ENCODE measurements at places on chromosomes 6 and 20.

DNA sequence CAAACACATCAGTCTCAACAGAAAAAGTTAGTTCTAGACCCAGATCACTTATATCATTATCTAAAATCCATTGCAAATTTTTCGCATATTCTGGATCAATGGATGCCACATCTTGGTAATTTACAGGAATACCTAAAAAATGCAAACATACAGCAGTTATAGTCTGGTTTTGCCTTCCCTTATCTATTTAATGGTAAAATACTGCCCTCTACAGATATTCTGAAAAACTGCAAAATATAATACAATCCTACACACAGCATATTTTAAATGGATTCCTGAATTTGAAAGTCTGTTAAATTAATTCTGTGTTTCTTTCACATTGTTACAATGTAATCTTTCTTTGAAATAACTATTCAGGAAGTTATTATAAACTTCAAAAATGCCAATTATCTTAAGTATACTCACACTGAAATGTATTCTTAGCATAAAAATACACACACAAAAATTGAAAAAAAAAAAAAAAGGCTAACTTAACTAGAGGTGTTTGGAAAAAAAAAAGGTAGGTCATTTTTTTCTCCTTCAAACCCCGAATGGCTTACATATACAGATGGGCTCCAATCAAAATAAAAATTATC, 88.4 kb downstream of the HACE1 start:
- DNase-seq = no peak

- DNase-seq = no peak
These were observed 102.7 kb upstream of the QKI start for GRCh38 chr6:163311830-163312229.

GRCh38 chr20:60589623-60590022, 631.4 kb downstream of the CDH26 start:
- no peak for DNase-seq

GRCh38 chr6:35055891-35056290, 85.2 kb downstream of the TCP11 start:
- DNase-seq = no peak

DNA sequence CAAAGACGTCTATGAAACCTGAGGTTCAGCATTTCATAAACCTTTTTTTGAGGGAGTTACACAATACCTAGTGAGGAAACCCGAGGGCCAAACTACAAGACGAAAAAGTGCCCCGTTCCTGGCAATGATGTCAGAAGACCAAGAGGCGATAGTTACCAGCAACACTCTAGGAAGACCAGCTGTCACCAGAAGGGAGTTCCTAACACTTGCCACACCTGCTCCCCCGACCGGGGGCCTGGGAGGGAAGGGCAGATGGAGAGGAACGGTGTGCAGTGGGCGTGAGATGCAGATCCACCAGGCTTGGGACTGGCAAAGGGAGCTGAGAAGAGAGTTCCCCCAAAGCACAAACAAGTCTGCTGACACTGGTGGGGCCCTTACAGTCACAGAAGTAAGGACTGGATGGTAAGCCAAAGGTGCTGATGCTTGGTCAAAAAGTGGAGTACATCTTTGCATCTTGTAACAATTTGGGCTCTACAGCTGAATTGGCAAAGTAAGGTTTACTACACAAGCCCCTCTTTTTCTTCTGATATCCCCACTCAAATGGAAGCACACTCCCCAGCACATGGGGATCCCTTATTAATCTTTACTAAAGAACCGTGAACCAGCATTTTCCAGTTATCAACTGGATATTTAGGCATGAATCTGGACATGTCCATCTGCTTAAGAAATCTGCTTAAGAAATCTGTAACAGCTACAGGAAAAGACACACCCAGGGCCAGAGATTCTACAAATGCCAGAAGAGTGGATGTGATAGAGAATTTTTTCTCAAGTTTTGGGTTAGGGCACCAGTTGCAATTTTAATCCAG, 38.5 kb downstream of the PANK2 start:
- no peak for DNase-seq

DNA sequence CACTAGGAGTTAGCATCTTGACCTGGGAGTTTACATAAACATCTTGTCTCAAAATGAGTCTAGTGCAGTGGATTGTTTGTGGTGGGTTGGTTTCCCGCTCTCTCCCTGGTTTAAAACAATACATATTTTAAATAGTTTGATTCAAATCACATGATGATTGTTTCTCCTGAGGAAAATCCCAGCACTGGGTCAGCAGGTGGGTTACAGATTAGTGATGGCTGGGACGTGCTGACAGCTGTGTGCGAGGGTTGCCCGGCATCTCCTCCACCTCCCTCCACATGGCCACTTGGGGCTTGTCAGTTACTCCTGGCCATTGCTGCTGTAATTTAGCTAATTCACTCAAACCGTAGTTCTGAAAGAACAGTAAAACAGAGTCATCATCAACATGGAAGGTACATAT, 306.4 kb upstream of the CITED2 start:
- DNase-seq = no peak

DNA sequence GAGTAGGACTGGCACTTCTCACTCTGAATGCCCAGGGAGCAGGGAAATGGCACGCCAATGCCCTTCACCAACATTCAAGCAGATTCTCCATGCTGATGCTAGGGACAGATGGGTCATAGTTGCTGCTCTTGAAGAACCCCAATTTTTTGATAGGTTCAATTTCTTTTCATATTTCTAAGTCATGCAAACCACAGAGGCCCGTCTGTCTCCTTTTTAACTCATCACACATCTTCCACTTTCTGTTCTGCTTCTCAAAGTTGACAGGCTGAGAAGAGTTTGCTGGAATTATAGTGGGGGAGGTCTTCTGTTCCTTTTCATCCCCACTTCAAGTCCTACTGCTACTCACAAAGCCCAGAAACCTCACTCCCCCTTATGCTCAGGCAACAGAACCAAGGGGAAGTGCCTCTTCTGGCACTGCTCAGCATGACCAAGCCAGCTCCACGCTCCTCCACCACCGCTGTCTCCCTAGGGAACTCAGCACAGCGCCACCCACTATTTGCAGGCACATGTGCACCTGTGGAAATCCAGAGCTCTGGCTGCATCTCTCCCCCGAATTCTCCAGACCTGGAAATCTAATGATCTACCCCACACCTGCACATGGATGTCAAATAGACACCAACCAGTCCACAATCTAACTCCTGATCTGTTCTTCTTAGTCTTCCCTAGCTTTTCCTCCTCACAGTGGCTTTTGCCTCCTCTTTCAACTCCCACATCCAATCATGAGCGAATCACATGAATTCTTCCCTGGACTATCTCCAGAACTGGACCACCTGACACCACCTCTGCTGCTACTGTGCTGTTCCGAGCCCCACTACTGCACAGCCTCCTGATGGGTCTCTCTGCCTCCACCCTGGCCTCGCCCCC, 10.7 kb downstream of the ZBTB24 start:
- DNase-seq = no peak

DNA sequence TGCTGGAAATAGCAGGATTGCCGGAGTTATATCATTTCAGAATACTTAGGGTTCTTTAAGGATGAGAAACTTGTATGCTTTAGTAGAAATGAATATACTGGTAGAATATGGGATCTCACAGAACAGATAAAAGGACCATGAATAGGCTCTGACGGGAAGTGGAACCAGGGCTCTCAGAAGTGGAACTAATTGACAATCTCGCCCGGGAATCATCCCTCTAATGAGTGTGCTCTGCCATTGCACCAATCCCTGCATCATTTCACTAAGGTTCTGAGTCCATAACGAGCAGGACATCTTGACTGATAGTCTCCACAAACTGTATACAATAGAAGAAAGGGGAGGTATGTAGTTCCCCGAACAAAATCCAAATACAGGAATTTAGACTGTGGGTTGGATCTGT, 150.1 kb downstream of the COL9A1 start:
- no peak for DNase-seq

DNA sequence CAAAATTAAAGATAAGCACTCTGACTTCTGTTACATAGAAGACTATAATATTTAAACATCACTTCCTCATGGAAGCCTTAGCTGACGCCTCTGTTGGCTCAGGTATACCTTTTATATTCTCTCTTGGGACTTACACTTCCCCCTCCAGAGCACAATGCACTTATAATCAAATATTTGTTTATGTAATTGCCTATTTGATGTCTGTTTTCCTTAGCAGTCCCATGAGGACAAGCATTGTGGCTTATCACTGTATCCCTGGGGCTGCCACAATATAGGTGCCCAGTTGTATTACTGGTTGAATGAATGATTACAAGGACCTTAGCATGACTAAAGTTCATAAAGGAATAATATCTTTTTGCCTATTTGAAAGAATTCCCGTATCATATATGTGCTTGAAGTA, 186.7 kb upstream of the VGLL2 start:
- no peak for DNase-seq

DNA sequence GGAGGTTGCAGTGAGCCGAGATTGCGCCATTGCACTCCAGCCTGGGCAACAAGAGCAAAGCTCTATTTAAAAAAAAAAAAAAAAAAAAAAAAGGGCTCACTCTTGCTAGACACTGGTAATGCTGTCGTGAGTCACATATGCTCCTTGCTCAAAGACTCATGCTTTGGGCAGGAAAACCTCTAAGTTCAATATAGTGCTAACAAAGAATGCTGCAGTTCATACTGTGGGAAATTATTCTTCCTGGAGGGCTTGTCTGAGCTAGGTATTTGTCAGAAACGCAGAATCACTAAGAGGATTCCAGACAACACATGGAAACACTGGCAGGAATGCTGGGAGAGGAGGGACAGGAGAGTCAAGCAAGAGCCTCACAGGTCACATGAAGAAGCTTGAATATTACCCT, 2.3 kb upstream of the LYRM2 start:
- DNase-seq = no peak

DNA sequence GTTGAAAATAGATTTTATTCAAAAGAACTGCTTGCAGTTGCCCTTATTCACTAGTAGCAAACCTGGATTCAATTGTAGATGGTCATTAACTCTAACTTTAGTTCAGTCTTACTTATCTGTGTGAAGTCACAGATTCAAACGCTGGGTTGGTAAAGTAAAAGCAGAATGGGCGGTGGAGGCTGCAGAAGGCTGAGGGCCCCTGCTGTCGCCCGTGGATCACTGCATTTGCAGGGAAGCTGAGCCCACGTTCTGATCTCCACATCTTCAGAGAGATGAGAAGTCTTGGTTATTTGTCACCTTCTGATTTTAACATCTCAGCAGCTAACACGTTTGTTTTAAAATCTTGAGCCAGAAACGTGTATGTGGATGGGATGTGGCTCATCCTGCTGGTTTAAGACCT, 75.1 kb downstream of the SNX9 start:
- DNase-seq = no peak

- no peak for DNase-seq
These were observed 215.0 kb downstream of the ARID1B start for GRCh38 chr6:156992020-156992804.

- DNase-seq = peak; percentile 73
These were observed at the start of gene ZSCAN16 for GRCh38 chr6:28124350-28124970. ZSCAN16 (plus strand) TSS chr6:28124609; CDS start chr6:28125444, 835 bp downstream.

GRCh38 chr6:116764961-116765841, at the start of gene FAM162B:
FAM162B (minus strand) TSS chr6:116765719; CDS start chr6:116765576, 143 bp downstream.
- DNase-seq = no peak
